ENCODE measurements at places on chromosomes 7 and 10. TPM values are rescaled to one million over a fixed set of nuclear protein-coding genes. Genes with fewer than 3 reads are reported as not detected.

Gene PTN
- total RNA-seq = not detected

DNA sequence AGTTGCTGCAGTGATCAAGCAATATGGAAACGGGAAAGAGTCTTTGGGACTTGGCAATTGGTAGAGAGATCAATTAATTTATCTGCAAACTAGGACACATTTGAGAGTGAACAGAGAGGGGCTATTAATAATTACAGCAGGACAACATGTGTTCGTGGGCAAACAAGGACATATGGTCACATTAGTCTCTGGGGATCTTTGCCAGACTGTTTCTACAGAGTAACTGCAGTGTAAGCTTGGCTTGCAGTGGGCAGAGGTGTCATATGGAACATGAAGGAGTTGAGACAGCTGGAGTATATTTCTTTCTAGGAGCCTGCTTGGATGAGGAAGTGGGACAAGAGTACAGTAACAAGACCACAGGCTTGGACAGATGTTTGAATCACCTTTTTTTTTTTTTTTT, 232.1 kb upstream of the LYZL1 start:
- H3K27me3 ChIP-seq = no peaks in the 10 kb centered on the region
- no peak overlapping the region for H3K27ac ChIP-seq
- no peak overlapping the region for H3K4me3 ChIP-seq
- H3K36me3 ChIP-seq = no peaks in the 10 kb centered on the region
- DNase-seq = no peak

DNA sequence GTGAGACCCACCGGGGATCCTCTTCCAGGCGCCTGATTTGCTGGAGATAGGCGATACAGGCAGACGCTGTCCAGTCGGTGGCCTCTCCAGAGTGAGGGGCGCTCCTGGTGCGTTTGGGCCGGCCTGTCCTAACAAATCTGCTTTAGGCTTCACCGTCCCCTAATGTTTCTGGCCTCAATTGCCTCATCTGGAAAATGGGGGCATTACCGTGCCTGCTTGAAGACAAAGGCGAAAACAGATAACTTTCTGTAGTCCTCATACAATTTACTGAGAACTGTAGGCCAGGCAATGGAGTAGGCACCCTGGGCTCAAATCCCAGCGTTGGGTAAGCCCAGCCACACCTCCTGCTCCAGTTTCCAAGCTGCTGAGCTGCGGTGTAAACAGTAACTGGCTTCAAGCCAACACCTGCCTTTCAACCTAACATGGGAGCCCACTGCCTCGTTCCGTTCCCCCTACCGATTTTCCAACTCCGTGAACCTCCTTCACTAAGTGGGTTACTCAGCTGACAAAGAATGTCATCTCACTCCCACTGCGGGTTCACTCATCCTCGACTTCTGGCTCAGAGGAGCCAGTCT, 589 bp upstream of the ZFAND4 start:
- peak overlapping the region; percentile 70 for H3K4me3 ChIP-seq
- DNase-seq = no peak
- H3K4me1 ChIP-seq = peaks cover 7% of the 10 kb centered on the region

GRCh38 chr10:68752711-68753350, 31.8 kb downstream of the CCAR1 start:
- no peaks in the 10 kb centered on the region for H3K4me1 ChIP-seq
- no peak overlapping the region for H3K27ac ChIP-seq
- H3K4me3 ChIP-seq = no peak overlapping the region
- DNase-seq = no peak

GRCh38 chr10:110269374-110270318, 35.1 kb downstream of the SMNDC1 start:
- peak overlapping the region; percentile 49 for H3K4me3 ChIP-seq
- no peaks in the 10 kb centered on the region for H3K36me3 ChIP-seq
- peaks cover 19% of the 10 kb centered on the region for H3K4me1 ChIP-seq
- H3K27ac ChIP-seq = peak overlapping the region; percentile 50

Gene MOGAT3
- not detected for total RNA-seq

DNA sequence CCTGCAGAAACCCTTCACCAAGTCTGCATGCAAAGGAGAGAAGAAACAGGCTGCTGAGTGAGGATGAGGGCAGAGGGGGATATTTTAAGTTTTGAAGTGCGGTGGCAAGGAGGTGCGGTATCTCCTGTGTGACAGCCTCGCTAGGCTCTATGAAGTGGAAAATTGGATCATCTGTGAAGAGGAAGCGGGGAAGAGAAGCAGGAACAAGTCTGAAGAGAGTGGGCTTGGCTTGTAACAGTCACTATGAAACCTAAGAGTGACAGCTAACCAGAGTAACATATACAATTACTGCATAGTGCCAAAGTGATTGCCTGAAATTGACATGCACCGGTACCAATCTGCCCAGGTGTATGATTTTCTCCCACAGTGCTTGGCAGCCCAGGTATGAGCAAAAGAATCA, 287.5 kb upstream of the KLF14 start:
- H3K4me1 ChIP-seq = peaks cover 58% of the 10 kb centered on the region
- no peak for DNase-seq
- peaks cover 4% of the 10 kb centered on the region for H3K36me3 ChIP-seq
- H3K27ac ChIP-seq = peak overlapping the region; percentile 23
- H3K27me3 ChIP-seq = no peaks in the 10 kb centered on the region
- peak overlapping the region; percentile 14 for H3K4me3 ChIP-seq

Gene SH2B2
- total RNA-seq = 1.1 TPM

DNA sequence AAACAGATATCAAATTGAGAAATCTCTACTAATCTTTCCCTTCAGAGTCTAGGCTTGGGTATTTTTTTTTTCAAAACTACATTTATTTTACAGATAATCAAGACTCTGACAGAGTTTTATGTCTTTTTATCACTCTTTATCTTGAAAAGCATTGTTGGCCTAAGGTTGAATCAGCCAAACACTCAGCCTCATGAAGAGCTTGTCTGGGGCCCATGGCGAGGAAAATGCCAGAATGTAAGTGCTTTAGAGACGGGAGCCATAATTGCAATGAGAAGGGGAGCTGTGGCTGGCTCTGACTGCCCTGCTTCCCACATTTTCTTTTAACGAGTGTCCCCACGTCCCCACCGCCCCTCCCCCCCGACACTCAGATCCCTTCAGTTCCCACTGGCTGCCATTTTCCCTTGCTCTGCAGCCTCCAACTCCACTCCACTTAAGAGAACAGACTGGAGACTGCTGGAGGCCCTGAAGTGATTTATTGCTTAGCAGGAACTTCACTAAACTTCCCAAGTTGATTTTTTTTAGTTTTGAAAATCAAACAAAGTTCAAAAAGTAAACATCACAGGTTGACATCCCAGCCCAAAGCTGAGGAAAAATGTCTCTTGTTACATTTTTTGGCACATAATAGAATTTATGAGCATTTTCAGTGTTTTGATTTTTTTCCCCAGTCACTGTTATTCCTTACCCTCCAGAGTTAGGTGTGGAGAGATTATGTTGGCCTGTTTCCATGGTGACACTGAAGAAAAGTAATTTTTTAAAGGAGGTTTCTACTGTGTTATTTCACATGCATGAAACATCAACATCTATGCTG, 637.5 kb upstream of the GALNT17 start:
- H3K4me3 ChIP-seq = no peak overlapping the region
- H3K36me3 ChIP-seq = no peaks in the 10 kb centered on the region
- no peaks in the 10 kb centered on the region for H3K4me1 ChIP-seq
- no peak for DNase-seq
- no peaks in the 10 kb centered on the region for H3K27me3 ChIP-seq

DNA sequence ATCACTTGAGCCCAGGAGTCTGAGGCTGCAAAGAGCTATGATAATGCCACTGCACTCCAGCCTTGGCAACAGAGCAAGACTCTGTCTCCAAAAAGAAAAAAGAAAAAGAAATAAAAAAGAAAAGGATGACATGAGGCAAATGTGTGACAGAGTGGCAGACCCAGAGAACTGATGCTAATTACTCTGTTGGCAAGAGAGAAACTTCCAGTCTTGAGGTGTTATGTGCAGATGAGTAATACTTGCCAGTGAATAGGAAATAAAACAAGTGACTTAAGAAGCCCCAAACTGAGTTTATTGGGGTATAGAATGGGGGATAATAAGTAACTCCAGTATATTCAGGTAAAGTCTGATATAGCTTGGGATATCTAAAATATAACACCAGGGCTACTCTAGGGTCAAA, 9.5 kb upstream of the ANXA7 start:
- no peaks in the 10 kb centered on the region for H3K36me3 ChIP-seq
- H3K27me3 ChIP-seq = no peaks in the 10 kb centered on the region
- H3K4me3 ChIP-seq = no peak overlapping the region
- DNase-seq = no peak
- H3K4me1 ChIP-seq = no peaks in the 10 kb centered on the region

DNA sequence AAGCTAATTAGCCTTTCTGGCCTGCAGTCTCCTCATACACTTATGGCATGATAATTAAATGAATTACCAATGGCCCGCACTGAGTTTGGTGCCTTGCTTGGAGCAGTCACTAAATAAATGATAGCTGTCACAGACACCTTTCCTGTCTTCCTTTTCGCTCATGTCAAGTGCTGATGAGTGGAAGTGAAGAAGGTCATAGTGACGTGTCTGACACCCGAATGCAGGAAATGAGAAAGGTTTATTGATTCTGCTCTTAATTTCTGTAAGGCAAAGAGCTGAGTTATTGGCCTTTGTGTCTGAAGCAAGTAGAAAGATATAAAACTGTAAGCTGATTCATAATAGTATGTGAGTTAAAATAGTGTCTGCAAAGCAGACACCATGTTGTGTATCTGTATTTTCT, 13.2 kb upstream of the ESYT2 start:
- H3K27me3 ChIP-seq = no peaks in the 10 kb centered on the region
- peak; percentile 33 for DNase-seq
- no peaks in the 10 kb centered on the region for H3K36me3 ChIP-seq
- H3K4me3 ChIP-seq = no peak overlapping the region
- H3K4me1 ChIP-seq = peaks cover 7% of the 10 kb centered on the region

Gene TUBAL3
- not detected for total RNA-seq

DNA sequence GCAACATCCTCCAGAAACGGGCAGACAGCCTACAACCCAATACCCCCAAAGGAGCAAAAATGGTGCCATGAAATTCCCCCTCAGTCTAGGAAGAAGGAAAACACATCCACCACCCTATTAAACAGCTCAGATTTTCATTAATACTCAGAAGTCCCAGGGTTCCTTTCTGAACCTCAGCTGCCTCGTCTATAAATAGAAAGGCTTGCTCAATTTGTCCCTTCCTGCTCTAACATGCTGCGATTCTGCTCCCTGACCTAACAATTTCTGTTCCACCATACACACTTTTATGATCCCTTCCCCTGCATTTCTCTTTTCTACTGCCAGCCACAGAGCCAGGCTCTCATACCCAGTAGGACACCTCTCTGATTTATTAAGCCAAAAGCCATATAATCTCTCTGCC, 68.1 kb downstream of the MTERF1 start:
- no peak for DNase-seq
- H3K27ac ChIP-seq = no peak overlapping the region
- no peaks in the 10 kb centered on the region for H3K36me3 ChIP-seq
- no peak overlapping the region for H3K4me3 ChIP-seq
- H3K4me1 ChIP-seq = no peaks in the 10 kb centered on the region

DNA sequence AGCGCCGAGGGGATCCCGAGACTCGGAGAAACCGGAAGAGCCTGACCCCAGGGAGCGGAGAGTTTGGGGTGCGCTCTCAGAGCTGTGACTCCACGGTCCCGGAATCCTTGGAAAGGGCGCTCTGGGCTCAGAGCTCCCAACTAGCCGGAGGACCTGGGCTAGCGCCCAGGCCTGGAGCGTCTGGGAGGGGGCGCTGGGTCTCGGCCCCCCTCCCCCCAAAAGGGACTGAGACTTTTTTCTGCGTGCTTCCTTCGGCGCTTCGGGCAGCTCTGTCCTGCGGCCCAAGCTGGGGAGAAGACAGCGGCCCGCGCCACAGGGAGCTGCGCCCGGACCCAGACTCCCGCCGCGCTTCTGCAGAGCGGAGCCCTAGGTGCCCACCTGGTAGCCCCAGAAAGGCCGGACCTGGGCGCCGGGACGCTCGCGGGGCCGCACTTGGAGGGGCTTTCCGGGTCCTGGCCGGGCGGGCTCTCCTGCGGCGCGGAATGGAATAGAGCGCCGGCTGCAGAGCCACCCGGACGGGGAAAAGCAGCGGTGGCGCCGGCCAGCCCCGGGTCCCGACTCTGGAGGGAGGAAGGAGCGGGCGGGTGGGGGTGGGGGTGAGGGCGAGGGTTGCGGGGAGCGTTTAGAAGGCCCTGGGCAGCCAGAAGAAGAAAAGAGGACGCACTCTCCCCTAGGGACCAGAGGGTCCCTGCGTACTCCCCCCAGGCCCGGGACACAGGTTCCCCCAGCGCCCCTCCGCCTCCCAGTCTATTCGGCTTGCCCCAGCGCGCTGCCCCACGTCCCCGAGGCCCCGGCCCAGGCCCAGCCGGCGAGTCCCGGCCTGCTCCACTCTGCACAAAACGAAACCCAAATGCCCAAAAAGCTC, 4.7 kb downstream of the ZNF503 start:
- H3K27me3 ChIP-seq = no peaks in the 10 kb centered on the region
- H3K27ac ChIP-seq = no peak overlapping the region
- no peak for DNase-seq
- H3K36me3 ChIP-seq = no peaks in the 10 kb centered on the region
- H3K4me1 ChIP-seq = peaks cover 8% of the 10 kb centered on the region

- H3K27me3 ChIP-seq = no peaks in the 10 kb centered on the region
- no peaks in the 10 kb centered on the region for H3K36me3 ChIP-seq
- no peak overlapping the region for H3K27ac ChIP-seq
- H3K4me1 ChIP-seq = peaks cover 24% of the 10 kb centered on the region
- no peak for DNase-seq
These were observed 68.9 kb upstream of the ADO start for GRCh38 chr10:62735464-62736167.

GRCh38 chr7:2781636-2782035, 62.5 kb downstream of the GNA12 start:
- no peak for DNase-seq
- H3K4me1 ChIP-seq = no peaks in the 10 kb centered on the region
- no peaks in the 10 kb centered on the region for H3K27me3 ChIP-seq
- peaks cover 16% of the 10 kb centered on the region for H3K36me3 ChIP-seq
- H3K27ac ChIP-seq = no peak overlapping the region
- no peak overlapping the region for H3K4me3 ChIP-seq

DNA sequence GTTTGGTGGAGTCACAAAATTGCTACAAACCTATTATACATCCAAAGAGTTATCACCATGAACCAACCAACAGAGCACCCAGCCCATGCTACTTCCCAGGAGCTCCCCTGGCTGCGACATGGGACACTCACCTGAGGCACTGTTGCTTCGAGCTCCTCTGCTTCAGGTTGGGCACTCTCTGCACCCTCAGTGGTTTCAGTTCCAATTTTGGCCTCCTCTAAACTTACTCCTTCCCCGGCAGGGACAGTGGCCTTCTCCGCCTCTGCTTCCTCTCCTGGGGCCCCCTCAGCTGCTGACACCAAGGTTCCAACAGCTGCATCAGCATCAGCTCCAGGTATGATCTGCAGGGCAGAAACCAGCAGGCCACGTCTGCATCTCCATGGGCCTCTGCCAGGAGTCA, 120.4 kb upstream of the TARP start:
- H3K27me3 ChIP-seq = no peaks in the 10 kb centered on the region
- H3K27ac ChIP-seq = no peak overlapping the region
- no peak for DNase-seq
- no peaks in the 10 kb centered on the region for H3K36me3 ChIP-seq
- H3K4me1 ChIP-seq = peaks cover 2% of the 10 kb centered on the region
